A549 (cell line): ENCODE measurements at places on chromosomes 6 and 20.

DNA sequence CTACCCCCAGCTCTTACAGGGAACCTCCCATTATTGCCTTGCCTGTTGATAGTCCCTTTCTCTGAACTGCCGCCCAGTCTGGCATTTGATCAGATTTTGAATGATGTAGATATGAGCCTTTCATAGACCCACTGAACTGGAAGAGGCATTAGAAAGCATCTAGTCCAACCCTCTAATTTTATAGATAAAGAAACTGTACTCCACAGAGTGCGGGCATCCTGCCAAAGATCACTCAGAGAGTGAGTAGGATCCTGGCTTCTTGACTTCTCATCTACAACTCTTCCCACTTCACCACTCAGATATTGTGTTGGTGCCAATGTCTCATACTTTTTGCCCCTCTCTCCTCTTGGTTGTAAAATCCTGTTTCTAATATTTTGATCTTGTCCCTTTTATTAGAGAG, 179.2 kb upstream of the BMP2 start:
- no peak for DNase-seq

DNA sequence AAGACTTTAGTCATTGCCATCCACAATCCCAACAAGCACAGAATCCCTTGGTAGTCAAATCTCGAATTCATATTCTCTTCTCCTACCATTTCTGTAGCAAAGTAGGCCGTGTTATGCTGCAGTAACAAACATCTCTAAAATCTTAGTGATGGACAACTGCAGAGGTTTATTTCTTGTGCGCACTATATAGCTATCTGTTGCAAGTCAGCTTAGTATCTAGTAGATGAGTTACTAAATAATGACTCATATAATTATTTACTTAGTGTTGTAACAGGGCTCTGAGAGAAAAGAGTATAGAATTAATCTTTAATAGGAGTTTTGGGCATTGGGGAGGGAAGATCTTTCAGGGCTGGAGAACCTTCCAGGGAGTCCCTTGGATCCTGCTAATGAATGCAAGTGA, 73.3 kb downstream of the CAP2 start:
- peak; percentile 7 for DNase-seq

- DNase-seq: no peak
Observed at GRCh38 chr6:166343150-166343487, 774 bp upstream of the SFT2D1 start.

DNA sequence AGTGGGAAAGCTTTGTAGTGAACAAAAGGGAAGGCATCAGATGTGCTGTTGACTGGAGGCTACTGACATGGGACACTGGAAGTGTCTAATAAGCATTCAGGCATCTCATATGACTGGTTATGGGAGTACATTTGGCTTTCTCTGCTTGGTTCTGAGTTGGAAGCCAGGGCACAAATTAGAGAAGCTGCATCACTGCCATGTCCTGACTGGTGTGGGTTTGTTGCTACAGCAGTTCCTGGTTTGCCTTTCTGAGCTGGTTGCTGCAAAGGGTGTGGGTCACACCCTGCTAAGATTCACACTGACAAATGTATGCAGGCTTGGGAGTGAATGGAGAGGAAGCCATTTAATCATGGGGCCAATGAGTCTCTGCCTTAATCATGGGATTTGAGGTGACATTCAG, 36.2 kb upstream of the NANP start:
- no peak for DNase-seq

GRCh38 chr6:70385901-70386300, 27.4 kb upstream of the FAM135A start:
- DNase-seq: no peak

DNA sequence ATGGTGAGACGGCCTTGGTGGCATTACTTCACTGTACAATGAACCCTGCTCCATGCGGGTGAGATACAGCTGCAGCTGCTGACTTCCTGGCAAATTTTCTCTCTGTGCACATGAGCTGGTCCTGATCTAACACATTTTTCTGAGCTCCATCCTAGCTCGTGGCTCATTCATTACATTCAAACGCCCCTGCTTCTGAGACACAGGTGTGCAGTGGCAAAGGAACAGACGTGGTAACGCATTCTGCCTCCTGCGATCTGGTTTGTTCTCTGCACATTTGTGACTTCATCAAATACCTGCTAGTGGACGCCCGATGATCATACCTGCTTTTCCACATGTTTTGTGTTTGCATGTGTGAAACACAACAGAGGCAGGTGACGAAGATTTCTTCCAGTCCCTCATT, 189.6 kb upstream of the PDE10A start:
- no peak for DNase-seq

- DNase-seq: no peak
Observed at GRCh38 chr20:43789593-43789992, 62.8 kb upstream of the GTSF1L start.

DNA sequence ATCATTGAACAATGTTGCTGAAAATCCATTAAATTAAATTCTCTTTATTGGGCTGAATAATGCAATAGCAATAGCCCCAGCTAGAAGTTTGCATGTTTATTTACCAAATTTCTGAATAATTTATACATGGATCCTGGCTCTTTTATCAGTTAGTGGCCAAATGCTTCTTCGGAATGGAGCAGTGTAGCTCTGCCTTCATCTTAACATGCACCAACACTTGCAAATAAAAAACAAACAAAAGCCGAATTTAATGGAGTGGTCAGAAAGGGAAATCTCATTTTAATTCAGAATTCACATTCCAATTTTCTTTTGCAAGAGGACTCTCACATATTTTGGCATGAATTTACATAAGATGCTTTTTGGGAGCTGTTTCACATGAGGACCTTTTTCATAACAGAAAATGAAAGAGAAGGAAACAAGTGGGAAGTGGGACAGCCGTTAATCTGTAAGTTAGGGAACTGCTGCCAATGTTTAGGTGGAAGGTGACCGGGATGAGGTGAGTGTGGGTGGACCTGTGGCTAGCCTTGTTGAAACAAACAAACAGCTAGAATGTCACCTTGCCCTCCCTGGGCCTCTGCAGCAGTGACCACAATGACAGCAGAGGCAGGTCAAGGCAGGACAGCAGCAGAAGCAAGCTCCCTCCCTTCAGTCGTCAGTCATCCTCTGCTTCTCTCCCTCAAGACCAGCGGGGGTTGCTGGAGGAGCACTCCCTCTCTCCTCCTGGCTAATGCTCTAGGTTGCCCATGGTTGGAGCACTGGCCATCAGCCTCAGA, 73.2 kb downstream of the INSM1 start:
- DNase-seq: no peak

DNA sequence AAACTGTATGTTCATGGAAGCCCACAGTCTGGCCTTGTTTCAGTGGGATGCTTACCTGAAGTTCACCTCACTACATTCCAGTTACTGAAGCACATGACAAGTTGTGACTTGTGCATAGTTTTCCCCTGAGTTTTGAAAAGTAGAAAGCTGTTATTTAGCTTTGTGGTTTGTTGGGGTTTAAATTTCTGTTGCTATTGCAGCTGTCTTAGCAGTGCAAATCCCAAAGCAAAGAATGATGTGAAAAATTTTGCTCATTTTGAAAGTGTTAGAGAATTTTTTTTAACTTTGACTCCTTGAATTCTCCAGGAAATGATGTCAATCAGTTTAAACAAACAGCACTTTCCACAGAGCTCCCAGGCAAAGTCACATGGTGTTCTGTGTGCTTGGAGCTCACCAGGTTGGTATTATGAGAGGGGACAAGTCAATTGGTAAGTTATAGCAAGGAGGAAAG, 268.4 kb downstream of the ADGRG6 start:
- no peak for DNase-seq

GRCh38 chr20:64194269-64194668, 30.0 kb downstream of the MYT1 start:
- no peak for DNase-seq

DNA sequence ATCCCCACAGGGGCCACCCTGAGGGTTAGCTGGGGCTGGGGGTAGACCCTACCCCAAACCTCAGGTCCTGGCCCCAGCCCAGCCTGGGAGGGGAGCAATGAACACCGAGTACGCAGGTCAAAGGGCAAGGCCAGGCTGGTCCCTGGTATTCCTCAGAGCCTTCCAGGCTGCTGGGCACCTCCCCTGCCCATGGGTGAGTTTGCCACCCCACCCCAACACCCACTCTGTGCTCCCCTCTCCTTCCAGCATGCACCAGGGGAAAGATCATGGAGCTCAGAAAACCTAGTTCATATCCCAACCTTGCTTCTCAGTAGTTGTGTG, 103.9 kb upstream of the FOXP4 start:
- DNase-seq: no peak

- no peak for DNase-seq
Observed at GRCh38 chr6:29887819-29888776, 54.2 kb upstream of the HLA-A start.

GRCh38 chr6:16403831-16404230, 165.4 kb downstream of the GMPR start:
- DNase-seq: no peak

GRCh38 chr6:74409447-74409846, 713.4 kb downstream of the CD109 start:
- DNase-seq: peak; percentile 0

GRCh38 chr6:104771258-104771832, 88.4 kb downstream of the HACE1 start:
- DNase-seq: peak; percentile 6

- DNase-seq: peak; percentile 22
Observed at GRCh38 chr6:121142093-121142492, 192.2 kb downstream of the TBC1D32 start.

DNA sequence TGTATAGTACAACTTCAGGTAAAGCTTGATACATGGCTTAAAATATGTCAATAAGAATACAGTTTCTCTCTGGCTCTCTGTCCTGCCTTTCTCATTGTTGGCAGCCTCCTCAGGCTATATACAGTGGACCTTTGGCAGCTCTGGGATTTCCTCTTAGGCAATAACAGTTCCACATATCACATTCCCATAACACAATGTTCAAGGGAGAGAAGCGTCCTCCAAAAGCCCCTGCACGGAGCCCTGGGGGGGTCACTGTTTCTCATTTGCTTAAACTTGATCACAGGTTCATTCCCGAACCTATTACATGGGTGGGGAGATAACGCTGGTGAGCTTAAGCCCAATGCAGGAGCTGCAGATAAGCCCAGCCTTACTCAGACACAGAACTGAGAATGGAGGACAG, 4.4 kb upstream of the FLRT3 start:
- no peak for DNase-seq

- no peak for DNase-seq
Observed at GRCh38 chr20:8657664-8658063, 411.2 kb upstream of the PLCB4 start.
